ENCODE measurements at places on chromosomes 16 and 17. TPM values are rescaled to one million over a fixed set of nuclear protein-coding genes. Genes with fewer than 3 reads are reported as not detected.
A peak's percentile ranks its signal among the peaks of the same experiment; 100 is the strongest.

FAM20A gene
- not detected for total RNA-seq

WNK4 gene
- total RNA-seq, result 0.34 TPM

GRCh38 chr17:6997171-6997570, 1.3 kb downstream of the ALOX12 start:
- no peak for DNase-seq

DNA sequence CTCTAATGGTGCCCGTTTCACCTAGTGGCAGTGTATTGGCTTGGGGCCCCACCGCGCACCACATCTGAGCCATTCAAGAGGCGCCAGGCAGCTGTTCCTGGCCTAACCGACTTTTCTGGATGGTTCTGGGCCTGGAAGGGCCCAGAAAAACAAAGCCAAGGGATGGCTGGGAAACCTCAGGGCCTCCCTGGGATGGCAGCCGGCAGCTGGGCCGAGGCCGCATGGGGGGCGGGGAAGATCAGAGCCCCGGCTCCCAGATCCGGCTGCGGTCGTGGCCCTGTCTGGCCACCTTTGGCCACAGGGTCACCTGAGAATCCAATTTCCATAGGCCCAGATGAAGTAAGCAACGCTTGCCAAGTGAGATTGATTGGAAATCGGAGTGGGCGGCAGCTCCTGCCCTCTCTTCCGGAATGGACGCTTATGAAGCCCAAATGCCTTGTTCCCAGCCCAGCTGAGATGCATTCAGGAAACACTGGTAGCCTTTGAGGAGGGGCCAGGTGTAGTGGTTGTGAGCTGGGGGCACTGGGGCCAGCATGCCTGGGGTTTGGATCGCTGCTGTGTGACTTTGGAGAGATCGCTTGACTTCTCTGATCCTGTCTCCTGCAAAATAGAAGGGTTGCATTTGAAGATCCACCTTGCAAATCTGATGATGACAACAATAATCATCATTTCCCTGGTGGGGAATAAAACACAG, 163.8 kb upstream of the GSE1 start:
- no peak for DNase-seq

- no peak for DNase-seq
Observed at GRCh38 chr17:79446399-79447009, 164.3 kb downstream of the RBFOX3 start.

GRCh38 chr16:85767531-85767930, 16.6 kb upstream of the C16orf74 start:
- DNase-seq, result peak; percentile 93

Measured in A172 (cell line).